ENCODE measurements at places on chromosomes 5 and 9.

DNA sequence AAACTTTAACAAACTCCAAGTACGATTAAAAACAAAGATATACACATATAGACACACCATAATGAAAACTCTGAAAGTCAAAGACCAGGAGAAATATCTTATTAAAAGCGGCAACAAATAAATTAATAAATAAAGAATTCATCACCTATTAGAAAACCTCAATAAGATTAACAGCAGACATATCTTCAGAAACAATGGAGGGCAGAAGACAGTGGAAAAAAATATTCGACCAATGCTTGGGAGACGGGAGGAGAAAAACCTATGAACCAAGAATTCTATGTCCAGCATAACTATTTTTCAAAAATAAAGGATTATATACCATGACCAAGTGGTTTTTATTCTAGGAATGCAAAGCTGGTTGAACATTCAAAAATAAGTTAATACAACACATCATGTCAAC, 578.6 kb upstream of the CCNG1 start:
- DNase-seq = no peak

DNA sequence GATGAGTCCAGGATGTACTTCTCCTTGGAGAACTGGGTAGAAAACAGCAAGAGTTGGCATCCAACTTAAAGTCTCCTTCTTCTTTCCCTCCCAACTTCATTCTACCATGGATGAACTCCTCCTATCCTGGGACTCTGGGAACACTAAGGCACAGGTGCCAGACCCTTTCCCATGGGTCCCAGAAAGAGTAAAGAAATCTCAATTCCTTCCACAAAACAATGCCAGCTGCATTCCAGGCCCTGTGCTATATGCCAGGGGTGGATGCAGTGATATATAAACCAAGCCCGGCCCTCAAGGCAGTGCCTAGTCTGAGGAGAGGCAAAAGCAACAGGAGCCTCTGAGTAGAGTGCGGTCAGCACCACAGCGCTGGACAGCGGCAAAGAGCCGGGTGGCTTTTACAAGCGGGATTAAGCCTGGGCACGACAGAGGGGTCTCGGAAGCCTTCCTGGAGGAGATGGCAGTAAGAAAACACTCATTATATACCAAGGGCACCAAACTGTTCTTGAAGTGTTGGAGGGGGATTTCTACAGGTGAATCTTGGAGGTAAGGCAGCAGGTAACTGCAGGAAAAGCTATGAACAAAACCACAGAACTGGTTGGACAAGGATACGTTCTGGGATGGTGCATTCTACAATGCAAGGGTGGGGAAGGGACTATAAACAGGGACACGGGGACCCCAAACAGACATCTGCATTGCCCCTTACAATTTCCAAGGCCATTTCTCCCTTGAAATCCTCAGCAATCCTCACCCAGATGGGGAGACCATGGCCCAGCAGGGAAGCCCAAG, 16.4 kb upstream of the TOR2A start:
- peak; percentile 70 for DNase-seq

DNA sequence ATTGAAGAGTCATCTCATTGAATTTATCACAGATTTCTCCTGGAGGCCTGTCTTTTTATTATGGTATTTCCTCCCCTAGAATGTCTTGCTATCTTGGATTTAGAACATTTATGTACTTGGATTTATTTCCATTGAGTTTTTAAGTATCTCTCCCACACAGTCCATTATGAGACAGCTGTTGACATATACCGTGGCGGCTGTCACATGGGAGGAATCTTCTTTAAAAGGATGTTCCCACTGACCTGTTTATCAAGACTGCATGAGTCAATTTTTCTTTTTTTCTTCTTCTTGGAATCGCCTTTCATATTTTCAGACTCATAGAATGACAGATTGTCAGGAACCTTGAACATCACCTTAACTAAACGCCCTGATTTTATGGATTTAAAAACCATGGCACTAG, 2.9 kb upstream of the CAVIN4 start:
- no peak for DNase-seq

DNA sequence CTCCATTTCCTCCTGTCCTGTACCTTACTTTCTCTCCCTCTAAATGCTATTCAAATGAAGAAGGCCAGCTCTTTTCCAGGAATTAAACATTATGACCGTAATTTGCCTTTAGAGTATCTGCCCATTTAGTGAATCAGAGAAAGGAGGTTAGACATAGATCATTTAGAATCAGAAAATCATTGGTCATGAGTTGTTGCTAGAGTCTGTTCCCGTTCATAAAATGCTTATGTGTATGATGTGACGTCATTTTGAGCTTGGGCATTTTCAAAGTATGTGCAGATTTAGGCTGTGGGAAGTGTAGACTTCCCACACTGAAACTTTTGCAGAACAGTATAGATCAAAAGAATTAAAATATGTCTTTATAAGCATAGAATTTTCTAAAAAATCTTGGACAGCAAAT, 163.0 kb downstream of the ALDH1A1 start:
- DNase-seq = no peak

GRCh38 chr9:35374436-35374835, 115.5 kb upstream of the RUSC2 start:
- DNase-seq = no peak

- DNase-seq = peak; percentile 59
Measured at GRCh38 chr9:130143958-130144366, 28.2 kb upstream of the NCS1 start.

- DNase-seq = peak; percentile 58
Measured at GRCh38 chr5:178551059-178551458, 39.1 kb downstream of the COL23A1 start.

GRCh38 chr9:11338130-11338529, 725.3 kb upstream of the PTPRD start:
- DNase-seq = no peak

GRCh38 chr5:142816531-142817430, 46.6 kb downstream of the ARHGAP26 start:
- DNase-seq = peak; percentile 59

GRCh38 chr9:74431467-74431866, 65.7 kb upstream of the RORB start:
- DNase-seq = no peak

DNA sequence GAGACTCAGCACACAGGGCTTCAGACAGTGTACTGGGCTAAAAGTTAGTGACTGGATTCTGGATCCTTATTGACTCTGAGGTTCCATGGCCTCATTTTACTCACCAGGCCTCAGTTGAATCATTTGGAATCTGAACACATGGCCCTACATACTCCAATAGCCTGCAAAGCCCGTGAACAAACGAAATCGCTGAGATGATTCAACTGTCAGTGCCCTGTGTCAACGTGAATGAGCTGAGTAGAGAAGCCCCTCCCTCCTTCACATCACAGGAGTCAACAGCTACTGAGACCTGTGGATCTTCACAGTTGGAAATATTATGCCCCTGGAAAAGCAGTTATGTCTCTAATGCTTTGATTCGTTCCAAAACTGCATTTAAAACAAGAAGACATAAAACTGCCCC, 429.3 kb downstream of the GADD45G start:
- no peak for DNase-seq

Data from tongue (tissue), 3 donors.